ENCODE measurements at places on chromosomes 6 and 20.

DNA sequence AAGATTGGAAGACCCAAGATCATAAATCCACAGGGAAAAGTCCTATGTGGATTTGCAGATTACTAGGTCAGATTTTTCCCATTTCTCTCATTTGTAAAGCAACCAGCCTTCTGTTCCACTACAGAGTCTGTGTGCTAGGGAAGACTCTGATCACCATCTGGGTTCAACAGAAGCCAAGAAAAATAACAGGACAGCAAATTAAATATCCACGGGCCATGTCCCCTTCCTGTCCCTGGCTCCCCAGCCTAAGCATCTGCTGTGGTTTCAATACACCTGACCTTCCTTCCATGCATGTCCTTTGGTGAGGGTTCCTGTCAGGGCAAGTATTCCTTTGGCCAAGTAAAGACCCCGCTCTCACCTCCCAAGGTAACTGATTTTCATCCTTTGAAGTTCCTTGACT, 558.8 kb downstream of the KIF16B start:
- no peak for DNase-seq

- DNase-seq: no peak
Observed at GRCh38 chr6:167825332-167826229, 1.1 kb upstream of the AFDN start.

- no peak for DNase-seq
Observed at GRCh38 chr6:165705941-165706340, 42.9 kb upstream of the PDE10A start.

- DNase-seq: no peak
Observed at GRCh38 chr6:145818796-145819195, 4.2 kb upstream of the FBXO30 start.

DNA sequence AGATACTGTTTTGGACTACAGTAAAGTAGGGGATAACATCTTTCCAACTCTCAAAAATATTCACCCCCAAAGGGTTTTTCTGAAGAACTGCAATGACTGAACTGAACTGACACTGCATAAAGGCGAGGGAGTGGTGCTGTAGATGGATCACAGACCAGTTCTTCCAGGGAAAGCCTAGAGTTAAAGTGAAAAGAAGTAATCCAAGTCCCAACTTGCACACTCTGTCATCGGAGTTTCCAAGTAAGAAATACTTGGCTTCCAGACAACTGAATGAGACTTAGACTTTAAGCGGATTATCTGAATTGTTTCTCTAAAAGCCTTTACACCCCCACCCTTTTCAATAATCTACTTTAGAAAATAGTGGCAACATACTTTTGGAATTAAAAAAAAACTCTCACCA, 134.1 kb upstream of the PREP start:
- DNase-seq: no peak

- no peak for DNase-seq
Observed at GRCh38 chr6:126770176-126770575, 348.3 kb upstream of the RSPO3 start.

GRCh38 chr6:102215425-102215824, 821.9 kb downstream of the GRIK2 start:
- no peak for DNase-seq

DNA sequence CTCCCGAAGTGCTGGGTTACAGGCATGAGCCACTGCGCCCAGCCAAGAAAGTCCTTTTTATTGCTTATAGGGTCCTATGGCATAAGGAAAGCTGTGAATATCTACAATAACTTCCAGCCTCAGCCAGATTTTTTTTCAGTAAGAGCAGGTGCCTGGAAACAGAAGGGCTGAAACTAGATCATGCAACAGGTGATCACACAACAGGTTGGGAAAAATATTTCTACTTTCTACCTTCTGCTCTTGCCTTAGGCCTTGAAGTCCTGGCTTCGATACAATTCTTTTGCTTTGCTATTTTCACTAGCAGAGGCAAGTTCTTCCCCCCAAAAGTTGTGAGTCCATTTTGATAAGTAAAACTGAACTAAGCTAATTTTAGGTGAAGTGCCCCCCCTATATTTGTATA, 9.7 kb upstream of the FBXO30 start:
- DNase-seq: no peak

GRCh38 chr6:163751032-163751525, 336.6 kb downstream of the QKI start:
- DNase-seq: no peak

- DNase-seq: no peak
Observed at GRCh38 chr6:113343940-113344339, 513.2 kb upstream of the MARCKS start.

GRCh38 chr6:147106759-147107401, 97.3 kb upstream of the STXBP5 start:
- no peak for DNase-seq
